Smooth muscle cell of the brain vasculature (primary cell): ENCODE measurements at places on chromosomes 12 and 14.

DNA sequence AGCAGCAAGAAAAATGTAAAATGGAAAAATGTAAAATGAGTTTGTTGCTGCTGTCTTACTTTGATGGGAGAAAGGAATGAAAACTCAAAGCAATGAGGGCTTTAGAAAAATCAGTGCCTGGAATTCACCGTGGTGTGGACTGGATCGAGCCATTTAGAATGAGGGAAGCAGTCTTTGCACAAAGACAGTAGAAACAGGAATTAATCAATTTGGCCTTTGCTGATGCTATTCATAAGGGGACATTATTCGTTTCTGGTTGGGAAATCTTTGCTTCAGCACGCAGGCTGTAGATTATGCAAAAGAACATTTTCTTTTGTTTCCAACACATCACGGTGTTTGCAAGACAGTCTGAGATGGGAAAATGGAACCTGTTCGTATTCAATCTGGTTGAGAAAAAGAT is 6.9 kb upstream of the TUNAR start:
- DNase-seq, result no peak

GRCh38 chr12:72146495-72146894 is 125.7 kb upstream of the TRHDE start:
- DNase-seq, result no peak

DNA sequence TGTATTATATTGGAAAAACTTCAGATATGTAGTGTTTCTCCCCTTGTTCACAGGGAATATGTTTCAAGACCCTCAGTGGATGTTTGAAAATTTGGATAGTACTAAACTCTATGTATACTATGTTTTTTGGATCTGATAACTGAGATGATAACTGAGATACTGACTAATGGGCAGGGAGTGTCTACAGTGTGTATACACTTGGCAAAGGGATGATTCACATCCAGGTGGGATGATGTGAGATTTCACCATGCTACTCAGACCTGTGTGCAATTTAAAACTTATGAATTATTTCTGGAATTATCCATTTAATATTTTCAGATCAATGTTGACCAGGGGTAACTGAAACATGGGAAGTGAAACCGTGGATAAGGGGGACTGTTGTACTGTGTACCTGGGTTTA is 13.8 kb downstream of the RAD51B start:
- no peak for DNase-seq

DNA sequence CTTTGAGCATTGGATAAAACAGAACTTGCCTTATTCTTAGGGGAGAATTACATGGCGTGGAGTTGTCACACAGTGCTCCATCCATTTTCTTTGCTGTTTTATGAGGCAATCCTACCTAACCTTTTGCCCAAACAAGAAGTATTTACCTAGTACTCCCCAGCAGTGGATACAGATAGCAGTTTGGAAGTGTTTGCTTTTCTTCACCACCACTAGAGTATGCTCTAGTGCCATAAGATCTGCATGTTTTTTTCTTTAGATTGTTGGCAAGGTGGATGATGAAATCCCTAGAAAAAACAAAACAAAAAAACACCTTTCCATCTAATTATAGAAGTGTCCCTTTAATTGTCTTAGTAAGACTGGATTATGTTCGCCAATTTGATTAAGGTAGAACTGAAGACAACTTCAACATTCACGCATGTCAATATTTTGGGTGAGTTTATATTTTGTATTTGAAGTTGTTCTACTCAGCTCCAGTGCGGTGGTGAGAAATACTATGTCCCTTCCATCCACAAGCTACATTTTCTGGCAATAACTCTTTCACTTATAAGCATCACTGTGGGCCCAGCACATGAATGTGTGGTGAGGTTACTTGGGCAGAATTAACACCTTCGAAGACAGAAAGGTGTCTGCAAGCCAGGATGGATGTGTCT is 23.6 kb upstream of the TMEM260 start:
- no peak for DNase-seq

DNA sequence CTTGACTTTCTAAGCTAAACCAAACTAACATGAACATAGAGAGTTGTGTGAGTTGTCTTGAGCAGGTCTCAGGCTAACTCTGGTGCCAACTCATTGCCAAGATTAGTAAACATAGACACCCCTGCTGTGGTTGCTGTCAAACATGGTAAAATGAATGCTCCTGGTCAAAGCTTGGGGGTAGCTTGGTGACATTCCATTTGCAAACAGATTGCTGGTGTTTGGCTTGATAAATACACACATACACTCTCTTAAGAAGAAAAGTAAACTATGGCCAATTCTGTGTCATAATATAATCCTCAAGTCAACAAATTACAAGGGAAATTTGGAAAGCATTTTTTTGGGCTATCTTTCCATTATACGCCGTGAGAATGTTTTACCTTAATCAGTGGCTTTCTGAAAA is 386.4 kb upstream of the PDE3A start:
- DNase-seq, result no peak

DNA sequence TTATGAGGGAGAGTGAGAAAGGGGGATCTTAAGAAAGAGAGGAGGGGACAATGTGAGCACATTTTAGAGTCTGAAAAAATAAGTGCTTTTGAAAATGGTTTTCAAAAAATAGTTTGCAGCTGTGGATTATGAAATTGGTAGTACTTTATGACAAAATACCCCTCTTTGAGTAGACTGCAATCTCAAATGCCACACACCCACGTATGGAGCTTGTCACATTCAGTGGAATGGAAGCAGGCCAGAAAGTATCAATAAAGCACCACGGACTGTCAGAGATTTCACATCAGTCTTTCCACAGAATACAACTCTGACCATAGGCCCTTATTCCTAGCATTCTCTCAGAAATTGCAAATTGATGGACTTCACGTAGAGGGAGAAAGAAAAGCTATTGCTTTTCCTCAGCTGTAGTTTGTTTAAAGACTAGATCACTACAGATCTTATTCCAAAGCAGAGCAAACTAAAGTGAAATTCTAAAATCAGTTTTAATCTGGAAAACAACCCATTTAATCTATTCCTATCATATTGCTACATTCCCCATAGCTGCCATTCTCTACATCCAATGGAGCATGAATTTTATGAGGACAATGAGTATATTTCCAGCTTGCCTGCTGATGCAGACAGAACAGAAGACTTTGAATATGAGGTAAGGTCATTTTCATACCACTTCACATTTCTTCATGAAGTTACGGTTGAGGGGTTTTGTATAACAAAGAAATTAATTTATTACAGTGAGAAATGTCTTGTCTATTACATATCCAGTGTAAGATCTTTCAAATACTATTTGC is 321.3 kb downstream of the PDZRN4 start:
- DNase-seq, result no peak

- no peak for DNase-seq
Observed at GRCh38 chr12:38892087-38892786, 13.2 kb downstream of the CPNE8 start.

- DNase-seq, result no peak
Observed at GRCh38 chr12:50620109-50620977, 115.6 kb downstream of the DIP2B start.

- peak; percentile 41 for DNase-seq
Observed at GRCh38 chr14:99982537-99983250, 82.5 kb upstream of the EVL start.

GRCh38 chr12:3496957-3497356 is 6.0 kb downstream of the PRMT8 start:
- DNase-seq, result no peak

DNA sequence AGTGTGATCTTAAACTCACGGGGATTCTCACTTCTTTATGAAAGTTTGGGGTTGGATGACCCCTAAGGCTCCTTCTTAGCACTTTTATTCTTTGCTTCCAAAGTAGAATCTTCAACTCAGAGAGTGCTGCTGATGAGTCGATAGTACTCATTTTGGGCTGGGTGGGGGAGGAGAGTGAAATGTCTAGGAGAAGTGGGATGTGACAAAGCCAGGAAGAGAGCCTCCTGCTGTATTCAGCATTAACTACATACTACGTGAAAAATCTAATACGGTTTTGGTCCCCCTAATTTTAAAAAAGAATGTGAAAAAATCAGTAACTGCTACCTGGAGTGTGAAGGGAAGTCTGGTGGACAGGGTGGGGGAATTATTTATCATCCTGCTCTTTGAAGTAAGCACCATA is 148.3 kb downstream of the SAMD4A start:
- DNase-seq, result no peak

GRCh38 chr14:77125281-77125801 is 16.2 kb downstream of the ZDHHC22 start:
- no peak for DNase-seq

GRCh38 chr12:111074559-111074958 is 154.2 kb upstream of the MYL2 start:
- DNase-seq, result no peak

DNA sequence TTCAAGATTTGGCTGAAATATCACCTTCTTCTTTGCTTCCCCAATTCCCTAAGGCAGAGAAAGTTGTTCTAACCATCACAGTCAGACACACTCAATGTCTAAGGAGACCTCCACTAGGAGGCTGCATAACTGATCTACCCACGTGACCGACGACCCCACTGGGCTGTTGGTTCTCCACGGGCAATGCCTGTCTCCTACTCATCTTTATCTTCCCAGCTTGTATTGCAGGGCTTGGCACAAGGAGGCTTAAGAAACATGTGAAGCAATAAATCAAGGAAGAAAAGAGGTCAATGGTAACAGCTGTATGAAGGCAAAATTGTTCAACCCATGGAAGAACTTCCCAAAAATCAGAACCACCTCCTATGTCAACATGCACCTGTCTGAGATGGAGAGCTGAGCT is 27.1 kb downstream of the NT5DC3 start:
- no peak for DNase-seq

- DNase-seq, result no peak
Observed at GRCh38 chr14:103544388-103545218, 15.6 kb downstream of the TRMT61A start.

- no peak for DNase-seq
Observed at GRCh38 chr12:1448336-1448735, 146.0 kb downstream of the FBXL14 start.

DNA sequence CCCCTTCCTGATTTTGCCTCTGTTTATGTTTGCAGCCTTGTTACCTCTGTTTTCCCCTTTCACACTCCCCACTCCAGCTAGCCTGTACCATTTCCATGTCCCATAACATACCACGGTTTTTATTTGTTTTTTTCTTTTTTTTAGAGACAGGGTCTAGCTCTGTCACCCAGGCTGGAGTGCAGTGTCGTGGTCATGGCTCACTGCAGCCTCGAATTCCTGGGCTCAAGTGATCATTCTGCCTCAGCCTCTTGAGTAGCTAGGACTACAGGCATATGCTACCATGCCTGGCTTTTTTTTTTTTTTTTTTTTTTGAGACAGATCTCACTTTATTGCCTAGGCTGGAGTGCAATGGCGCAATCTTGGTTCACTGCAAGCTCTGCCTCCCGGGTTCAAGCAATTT is 18.4 kb upstream of the SAMD4A start:
- DNase-seq, result no peak

DNA sequence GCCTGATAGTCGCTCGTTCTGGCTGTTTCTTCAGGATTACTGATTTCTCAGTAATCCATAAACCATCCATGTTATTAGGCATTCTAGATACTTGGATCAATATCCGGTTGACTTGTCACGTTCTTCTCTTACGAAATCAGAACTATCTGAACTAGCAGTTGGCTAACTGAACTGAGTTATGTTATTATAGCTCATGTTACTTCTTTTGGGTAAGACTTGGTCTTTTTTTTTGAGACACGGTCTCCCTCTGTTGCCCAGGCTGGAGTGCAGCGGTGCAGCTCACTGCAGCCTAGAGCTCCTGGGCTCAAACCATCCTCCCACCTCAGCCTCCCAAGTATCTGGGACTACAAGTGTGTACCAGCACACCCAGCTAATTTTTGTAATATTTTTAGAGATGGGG is 178.6 kb downstream of the PRKCH start:
- no peak for DNase-seq

GRCh38 chr12:108833355-108833733 is 24.0 kb downstream of the SSH1 start:
- no peak for DNase-seq

DNA sequence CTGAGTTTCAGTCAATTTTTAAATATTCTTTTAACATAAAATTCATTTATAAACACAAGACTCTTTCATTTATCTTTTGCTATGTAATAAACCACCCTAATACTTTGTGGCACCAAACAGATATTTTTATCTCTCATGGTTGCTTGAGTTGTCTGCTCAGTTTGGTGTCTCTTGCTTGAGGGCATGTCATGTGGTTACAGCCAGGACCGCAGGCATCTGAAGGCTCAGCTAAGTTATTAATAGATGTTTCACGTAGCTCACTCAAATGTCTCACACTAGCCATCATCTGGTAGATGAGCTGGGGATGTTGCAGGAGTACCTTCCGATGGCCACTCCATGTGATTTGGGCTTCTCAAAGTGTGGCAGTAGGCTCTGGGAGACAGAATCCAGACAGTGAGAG is 597.8 kb downstream of the ETNK1 start:
- no peak for DNase-seq

DNA sequence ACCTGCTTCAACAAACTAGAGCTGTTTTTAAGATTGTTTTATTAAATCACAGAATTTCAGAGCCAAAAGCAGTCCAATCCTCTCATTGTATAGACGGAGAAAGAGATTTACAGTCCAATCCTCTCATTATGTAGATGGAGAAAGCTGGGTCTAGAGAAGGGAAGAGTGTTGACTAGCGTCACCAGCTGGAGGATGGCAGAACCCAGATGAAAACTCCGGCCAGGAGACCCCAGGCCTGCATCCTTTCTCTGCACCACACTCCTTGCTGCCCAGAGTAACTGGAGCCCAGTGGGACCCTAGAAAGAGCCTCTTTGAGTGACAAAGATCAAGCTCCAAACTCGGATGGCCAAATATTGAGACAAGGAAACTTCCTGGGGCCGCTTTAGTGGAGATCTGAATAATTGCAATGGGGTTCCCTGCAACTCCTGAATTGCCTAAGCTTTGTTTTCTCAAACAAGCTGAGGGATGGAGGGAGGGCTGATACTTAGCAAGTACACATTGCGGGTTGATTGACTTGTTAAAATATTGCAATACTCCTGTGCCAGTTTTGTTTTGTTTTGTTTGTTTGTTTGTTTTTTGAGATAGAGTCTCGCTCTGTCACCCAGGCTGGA is 12.5 kb downstream of the AMDHD1 start:
- no peak for DNase-seq

DNA sequence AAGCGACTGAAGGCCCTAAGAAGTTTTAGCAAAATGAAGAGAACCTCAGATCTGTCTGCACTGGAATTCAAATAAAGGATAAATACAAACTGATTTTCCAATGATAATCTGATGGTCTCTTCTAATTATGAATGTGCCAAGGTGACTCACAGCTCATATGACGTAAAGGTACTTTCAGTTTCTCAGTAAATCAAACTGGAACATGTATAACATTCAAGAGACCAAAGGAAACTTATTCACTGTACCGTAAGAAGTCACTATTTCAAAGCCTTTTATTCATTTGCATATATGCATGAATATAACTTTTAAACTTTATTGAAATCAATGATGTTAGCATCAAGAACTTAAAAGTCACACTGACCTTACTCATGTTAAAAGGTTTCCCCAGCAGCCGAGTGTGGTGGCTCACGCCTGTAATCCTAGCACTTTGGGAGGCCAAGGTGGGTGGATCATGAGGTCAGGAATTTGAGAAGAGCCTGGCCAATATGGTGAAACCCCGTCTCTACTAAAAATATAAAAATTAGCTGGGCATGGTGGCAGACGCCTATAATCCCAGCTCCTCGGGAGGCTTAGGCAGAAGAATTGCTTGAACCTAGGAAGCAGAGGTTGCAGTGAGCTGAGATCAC is 52.2 kb downstream of the ATXN2 start:
- DNase-seq, result no peak
